ENCODE measurements at places on chromosomes 1 and 21. TPM values are rescaled to one million over a fixed set of nuclear protein-coding genes. Genes with fewer than 3 reads are reported as not detected.

GRCh38 chr1:185860311-185860710 lies 126.1 kb downstream of the HMCN1 start:
- DNase-seq = no peak

CNR2 gene
- not detected for total RNA-seq

GRCh38 chr21:25842925-25843324 lies 108.2 kb downstream of the GABPA start:
- no peak for DNase-seq

DNA sequence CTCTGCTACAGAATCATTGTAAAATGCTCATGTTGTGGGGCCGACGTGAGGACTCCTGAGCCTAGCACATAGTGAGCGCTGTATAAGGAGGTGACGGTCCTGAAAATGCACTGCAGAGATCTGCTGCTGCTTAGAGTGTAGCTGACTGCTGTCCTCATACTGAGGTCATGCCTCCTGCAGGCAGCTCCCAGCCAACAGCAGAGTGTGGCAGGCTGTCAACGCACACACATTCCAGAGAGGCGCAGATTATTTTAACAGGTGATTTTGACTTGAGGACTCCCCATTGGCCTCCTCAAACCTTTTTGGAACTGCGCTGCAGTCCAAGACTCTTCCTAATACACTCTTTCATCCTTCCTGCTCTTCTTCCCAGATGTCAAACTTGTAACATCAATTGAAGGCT lies 119.8 kb upstream of the KCNJ6 start:
- DNase-seq = no peak

TBX19 gene
- total RNA-seq = 3.9 TPM

A3GALT2 gene
- total RNA-seq = not detected

- DNase-seq = no peak
Measured at GRCh38 chr1:105865546-105865945, 1190.9 kb upstream of the PRMT6 start.

GRCh38 chr1:89820422-89821321 lies at the start of gene LRRC8D:
Gene LRRC8D (plus strand): TSS chr1:89821032. CDS start chr1:89933069, 112,037 bp downstream.
- no peak for DNase-seq

Measured in vagina (tissue), 2 donors.